ENCODE measurements at places on chromosomes 7 and 10.

DNA sequence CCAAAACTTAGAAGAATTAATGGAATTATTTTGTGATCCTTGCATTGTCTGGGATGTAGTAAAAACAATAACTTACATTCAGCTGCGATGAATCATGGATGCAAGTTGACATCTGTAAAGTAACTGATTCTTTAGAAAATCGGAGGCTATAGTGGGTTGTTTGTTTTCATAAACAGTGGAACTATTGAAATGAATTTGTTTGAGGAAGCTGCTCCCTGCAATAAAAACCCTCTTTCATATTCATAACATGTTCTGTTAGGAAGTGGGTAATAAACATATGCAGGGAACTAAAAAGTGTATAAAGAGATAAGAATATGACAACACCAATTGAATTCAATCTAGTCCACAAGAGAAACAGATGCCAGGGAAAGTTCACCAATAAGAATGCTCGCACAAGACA lies 53.6 kb downstream of the AGMO start:
- DNase-seq: no peak

DNA sequence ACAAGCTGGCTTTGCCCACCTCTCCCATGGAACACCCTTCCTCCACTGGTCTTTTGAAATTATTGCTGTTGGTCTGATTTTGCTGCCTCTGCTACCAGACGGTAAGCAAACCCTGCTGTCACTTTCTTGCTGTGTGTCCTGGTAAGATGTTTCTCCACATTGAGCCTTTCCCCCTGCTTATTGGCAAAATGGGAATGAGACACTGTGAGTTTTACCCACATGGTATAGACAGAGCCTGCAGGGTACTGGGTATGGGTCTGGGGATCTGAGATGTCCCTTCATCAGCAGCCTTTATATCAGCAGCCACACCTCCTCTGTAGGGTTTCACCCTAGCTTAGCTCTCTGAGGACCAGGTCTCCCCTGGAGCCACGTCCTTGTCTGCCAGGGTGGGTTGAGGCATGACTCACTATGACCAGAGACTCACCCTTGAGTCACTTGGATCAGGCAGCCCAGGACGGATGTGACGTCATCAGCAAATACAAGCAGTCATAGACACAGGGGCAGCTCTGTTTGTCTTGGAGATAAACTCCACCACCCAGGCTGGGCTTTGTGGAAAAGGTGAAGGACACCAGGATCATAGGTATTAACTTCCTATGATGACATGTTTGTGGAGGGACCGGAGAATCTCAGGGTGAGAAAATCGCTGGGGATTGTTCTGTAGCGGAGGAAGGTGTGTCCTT lies 17.9 kb upstream of the BAIAP2L1 start:
- DNase-seq: no peak

- no peak for DNase-seq
These were observed 111.0 kb downstream of the TCF7L2 start for GRCh38 chr10:113061054-113061430.

GRCh38 chr7:43535810-43536585 lies 46.9 kb upstream of the STK17A start:
- no peak for DNase-seq

DNA sequence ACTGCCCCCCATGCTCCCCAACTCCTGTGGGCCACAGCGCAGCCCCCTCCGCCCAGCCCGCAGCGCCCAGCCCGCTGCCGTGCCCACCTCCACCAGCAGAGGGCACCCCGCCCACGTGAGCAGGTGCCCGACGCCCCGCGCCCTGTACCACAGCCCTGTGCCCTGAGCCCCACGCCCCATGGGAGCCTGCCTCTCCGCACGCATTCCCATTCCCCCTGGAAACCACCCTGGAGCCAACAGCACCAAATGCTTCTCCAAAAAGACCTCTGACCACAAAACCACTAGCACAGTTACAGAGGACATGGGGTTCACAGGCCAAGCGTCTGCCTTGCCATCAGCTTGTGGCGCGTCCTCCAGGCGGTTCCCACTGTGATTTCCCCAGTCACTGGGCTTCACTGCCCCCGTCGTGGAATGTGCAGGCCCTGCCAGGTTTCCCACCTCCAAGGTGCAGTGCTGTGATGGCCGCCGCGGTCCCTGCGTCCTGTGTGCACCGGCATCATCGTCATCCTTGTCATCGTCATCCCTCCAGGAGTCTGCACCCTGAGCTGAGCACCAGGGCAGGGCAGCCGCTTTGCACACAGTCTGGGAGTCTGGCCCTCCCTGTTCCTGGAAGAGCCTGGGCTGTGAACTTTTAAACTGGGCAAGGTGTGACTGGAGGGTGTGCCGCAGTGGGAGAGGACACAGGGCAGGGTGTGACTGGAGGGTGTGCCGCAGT lies 61.7 kb downstream of the PWWP2B start:
- DNase-seq: no peak

DNA sequence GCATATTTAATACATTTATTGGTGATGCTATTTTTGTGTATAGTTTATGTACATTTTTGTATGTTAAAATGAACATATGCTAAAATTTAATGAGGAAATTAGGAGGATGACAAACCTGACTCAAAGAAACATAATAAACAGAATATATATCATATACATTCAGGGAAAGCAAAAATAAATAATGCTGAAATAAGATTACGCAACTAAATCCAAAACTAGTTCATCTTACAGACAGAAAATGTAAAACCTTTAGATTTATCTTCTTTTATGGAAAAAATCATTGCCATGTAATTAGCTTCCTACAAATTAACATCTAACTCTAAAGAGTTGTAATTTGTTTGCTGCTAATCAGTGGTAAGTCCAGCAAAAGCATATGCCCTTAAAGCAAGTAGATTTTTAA lies 216.5 kb downstream of the PTN start:
- no peak for DNase-seq

DNA sequence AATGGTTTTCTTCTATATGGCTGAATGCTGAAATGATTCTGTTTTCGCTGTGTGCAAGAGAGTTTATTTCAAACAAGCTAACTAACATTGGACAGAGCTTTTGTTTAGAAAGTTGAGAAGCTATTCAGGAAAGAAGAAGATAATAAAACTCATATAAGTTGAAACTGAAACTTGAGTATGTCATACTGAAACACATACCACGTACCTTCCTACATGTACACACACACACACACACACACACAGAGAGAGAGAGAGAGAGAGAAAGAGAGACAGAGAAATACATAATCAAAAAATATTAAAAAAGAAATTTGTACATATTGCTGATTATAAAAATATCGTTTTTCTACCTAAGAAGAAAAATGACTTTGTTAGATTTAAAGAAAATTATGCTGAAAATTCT lies 561.9 kb upstream of the KCND2 start:
- no peak for DNase-seq

DNA sequence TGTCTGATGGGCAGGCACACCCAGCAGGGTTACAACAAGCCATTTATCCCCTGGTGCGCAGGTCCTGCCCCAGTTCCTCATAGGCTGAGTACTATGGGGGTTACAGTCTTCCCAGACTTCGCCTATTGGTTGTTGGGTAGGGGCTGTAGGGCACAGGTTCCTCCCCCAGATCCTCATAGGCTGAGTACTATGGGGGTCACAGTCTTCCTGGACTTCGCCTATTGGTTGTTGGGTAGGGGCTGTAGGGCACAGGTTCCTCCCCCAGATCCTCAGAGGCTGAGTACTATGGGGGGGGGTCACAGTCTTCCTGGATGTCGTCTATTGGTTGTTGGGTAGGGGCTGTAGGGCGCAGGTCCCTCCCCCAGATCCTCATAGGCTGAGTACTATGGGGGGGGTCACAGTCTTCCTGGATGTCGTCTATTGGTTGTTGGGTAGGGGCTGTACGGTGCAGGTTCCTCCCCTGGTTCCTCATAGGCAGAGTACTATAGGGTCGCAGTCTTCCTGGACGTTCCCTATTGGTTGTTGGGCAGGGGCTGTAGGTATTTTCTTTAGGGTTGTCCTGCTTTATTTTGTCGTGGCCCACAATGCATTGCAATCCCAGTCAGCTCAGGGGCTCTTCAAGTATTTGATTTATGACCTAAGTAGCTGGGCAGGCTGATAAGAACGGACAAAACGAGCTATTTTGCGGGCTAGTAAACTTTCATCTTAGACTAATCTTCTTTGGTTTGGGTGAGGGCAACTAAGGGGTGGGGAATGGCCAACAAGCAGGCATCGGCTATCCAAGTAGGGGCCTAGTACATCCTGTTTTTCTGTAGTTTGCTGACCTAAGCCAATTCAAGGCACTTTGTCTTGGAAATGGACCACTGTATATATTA lies 3.4 kb downstream of the LRRC27 start:
- DNase-seq: no peak

- no peak for DNase-seq
These were observed 5.7 kb upstream of the TAS2R60 start for GRCh38 chr7:143437578-143437977.

GRCh38 chr10:7102557-7103349 lies 308.1 kb downstream of the SFMBT2 start:
- DNase-seq: no peak
